Stimulated activated CD4-positive, alpha-beta T cell treated with anti-CD3 and anti-CD28 coated beads, Interleukin-1b, Interleukin-23, amount 100 ng/mL, for 24 hours (primary cell): ENCODE measurements at places on chromosomes 11 and 22.
A peak's percentile ranks its signal among the peaks of the same experiment; 100 is the strongest.

DNA sequence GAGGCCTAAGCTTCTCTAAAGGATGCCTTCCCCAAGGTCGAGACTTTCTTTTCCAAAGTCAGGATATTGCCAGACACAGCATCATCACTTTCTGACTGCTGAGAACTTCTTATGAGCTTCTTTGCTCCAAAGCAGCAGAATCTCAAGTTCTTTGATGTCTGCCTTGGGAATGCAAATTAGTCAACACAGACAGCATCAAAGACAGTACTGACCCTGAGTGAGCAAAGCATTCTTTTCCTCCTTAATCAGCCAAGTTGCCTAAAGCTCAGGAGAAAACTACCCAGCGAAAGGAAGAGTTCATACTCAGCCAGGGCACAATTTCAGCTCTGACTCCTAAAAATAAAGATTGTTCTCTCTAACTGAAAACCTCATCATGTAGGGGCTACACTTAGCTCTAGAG is 98.0 kb downstream of the SLC36A4 start:
- DNase-seq = no peak

GRCh38 chr22:48175721-48176120 is 1413.3 kb downstream of the TBC1D22A start:
- DNase-seq = no peak

DNA sequence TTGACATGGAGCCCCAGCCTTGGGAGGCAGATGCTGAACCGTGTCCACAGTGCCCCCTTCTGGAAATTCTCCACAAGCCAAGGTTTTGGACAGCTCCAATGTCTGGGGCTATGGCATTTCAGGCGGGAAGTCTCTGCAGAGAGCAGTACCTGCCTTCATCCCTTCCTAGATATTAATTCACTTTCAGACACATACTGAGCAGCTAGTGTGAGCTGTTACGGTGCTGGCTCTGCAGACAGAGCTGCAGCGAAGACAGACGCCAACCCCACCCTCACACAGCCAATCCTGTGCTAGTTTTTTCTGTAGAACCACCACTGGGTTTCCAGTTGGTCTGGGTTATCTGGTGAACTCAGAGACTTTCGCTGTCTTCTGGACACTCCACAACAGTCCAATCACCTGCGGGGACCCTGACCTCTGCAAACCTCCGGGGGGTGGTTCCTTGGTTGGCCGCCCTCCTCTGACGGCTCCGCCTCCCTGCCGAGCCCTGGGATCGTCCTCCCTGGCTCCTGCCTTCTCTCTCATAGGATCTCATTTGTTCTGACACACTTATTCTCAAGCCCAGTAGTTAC is 9.1 kb downstream of the LMF2 start:
- DNase-seq = peak; percentile 31

- no peak for DNase-seq
Measured at GRCh38 chr11:35143297-35144135, 4.5 kb downstream of the CD44 start.

GRCh38 chr11:64848826-64849597 is 4.6 kb upstream of the CDC42BPG start:
- DNase-seq = no peak

- DNase-seq = no peak
Measured at GRCh38 chr11:72738199-72739141, 13.7 kb downstream of the ARAP1 start.

DNA sequence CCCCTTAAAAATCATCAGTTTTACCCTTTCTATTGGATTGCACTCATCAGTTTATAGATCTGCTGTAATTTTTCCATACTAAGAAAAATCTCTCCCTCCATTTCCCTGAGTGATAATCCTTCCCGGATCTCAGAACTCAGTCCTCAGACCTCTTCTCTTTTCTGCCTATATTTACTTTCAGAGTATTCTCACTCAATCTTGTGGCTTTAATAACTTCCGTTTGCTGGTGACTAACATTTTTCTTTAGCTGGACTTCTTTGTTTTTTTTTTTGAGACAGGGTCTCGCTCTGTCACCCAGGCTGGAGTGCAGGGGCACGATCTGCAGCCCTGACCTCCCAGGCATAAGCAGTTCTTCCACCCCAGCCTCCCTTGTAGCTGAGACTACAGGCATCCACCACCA is 10.4 kb downstream of the ATXN10 start:
- DNase-seq = no peak

GRCh38 chr11:12253843-12254281 is 123.5 kb upstream of the PARVA start:
- no peak for DNase-seq

GRCh38 chr11:45646275-45646927 is 19.0 kb downstream of the CHST1 start:
- DNase-seq = no peak
